ENCODE measurements at places on chromosomes 1 and 21. TPM values are rescaled to one million over a fixed set of nuclear protein-coding genes. Genes with fewer than 3 reads are reported as not detected.

- no peak for DNase-seq
These were observed 5.7 kb upstream of the RIPK4 start for GRCh38 chr21:41772351-41773080.

DNA sequence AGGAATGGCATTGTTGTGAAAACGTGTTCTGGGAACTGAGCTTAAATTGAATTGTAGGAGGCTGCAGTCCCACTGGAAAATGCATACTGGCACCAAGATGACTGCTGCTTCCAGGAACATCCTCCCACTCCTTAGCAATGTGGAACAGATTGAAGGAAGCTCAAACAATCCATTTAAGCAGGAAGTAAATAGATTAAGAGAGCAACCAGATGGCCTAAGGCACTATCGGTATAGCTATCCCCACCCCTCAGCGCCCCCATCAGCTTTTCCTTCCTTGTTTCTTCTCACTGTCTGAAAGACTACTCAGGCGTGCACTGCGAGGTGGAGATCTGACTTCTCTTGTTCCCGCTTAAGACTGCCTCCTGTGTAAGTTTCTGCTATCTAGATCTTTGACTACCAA lies 4.0 kb upstream of the IFI16 start:
- DNase-seq, result peak; percentile 47

- no peak for DNase-seq
These were observed 504.1 kb upstream of the PKN2 start for GRCh38 chr1:88179943-88180342.

- no peak for DNase-seq
These were observed 500.0 kb downstream of the AGBL4 start for GRCh38 chr1:49523764-49524163.

GRCh38 chr1:114610546-114611245 lies 29.3 kb upstream of the BCAS2 start:
- DNase-seq, result no peak

UBASH3A gene
- not detected for polyA plus RNA-seq

DNA sequence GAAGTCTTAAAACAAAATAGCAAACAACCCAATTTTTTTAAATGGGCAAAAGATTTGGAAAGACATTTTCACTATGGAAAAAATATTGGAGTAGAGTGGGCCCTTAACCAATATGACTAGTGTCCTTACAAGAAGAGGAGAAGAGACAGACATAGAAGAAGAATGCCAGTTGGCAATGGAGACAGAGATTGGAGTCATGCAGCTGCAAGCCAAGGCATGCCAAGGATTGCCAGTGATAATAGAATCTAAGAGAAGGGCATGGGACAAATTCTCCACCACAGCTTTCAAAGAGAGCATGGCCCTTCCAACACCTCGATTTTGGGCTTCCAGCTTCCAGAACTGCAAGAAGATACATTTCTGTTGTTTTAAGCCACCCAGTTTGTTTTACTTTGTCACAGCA lies 92.7 kb downstream of the RGS2 start:
- DNase-seq, result no peak

OR2M3 gene
- not detected for polyA plus RNA-seq

DNA sequence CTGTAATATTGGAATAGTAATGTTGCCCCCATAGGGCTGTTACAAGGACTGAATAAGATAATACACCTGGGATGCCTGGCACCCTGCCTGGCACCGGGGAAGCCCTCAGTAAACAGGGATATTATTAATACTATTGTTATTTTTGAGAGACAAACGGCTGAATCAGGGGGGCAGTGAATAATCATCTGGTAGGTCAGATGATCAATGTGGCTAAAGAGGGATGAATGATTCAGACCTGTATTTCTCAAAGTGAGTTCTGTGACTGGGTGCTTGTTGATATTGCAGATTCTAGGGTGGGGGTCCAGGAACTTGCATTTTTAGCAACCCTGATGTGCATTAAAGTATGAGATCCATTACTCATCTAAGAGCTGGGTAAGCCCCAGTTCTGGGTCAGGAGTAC lies 46.2 kb upstream of the BCL10 start:
- DNase-seq, result no peak

DNA sequence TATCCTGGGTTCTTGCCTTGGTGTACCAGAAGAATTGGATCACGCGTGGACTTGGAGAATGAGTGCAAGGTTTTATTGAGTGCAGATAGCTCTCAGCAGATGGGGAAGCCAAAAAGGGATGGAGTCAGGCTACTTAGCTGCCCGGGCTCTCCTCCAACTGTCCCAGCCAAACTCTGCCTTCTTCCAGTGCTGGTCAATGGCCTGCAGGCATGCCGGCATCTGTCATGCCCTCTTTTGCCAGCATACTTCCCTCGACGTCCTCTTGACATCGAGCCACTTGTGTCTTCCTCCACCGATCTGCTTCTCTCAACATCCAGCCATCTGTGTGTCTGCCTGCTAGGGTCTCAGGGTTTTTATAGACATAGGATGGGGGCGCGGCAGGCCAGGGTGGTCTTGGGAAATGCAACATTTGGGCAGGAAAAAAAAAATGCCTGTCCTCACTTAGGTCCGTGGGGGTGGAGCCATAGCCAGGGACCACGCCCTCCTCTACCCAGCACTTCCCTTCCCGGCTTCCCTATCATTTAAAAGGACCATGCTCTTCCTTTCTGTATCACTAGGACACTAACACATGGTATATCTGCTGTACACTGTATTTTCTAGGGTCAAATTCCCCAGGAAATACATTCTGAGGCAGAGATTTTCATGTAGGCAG lies 47.0 kb upstream of the BCAR3 start:
- DNase-seq, result no peak

DNA sequence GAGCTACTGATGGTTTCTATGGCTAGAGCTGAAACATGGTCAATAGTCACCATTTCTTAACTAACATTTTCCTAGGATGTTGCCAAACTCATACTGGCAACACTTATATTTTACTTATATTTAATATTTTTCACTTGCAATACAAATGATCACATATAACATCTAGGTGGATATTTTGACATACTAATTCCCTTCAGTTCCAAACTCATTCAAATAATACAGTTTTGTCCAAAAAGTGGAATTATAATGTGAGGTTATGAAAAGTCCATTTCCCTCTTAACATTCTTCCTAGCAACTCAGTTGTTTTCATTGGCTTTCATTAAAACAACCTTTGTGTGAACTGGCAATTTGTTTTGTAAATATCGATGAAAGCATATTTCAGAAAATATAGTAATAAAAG lies 16.0 kb downstream of the SPAG17 start:
- DNase-seq, result no peak

- no peak for DNase-seq
These were observed 423.9 kb downstream of the PTBP2 start for GRCh38 chr1:97145321-97145956.

DNA sequence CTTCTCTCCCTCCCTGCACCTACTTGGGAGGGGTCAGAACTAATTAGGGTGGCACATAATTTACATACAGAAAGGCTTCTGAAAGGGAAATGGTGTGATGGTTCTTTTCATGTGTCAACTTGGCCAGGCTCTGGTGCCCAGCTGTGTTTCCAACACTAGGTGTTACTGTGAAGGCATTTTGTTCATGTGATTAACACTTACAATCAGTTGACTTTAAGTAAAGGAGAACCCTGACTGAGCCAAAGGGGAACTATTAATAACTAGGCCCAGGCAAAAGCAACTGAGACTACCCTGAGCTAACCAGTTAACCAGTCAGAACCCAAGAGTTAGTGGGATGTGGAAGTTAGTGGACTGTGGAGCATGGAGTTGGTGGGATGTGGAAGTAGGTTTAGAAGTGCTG lies 114.9 kb downstream of the SEC16B start:
- no peak for DNase-seq

TXLNA gene
- polyA plus RNA-seq, result 31.3 TPM

- DNase-seq, result no peak
These were observed 9.7 kb downstream of the KLHDC8A start for GRCh38 chr1:205346956-205347574.

- DNase-seq, result no peak
These were observed at the start of gene BATF3 for GRCh38 chr1:212699625-212700222. Gene BATF3 (minus strand): TSS chr1:212699840. CDS start chr1:212699762, 78 bp downstream.

DNA sequence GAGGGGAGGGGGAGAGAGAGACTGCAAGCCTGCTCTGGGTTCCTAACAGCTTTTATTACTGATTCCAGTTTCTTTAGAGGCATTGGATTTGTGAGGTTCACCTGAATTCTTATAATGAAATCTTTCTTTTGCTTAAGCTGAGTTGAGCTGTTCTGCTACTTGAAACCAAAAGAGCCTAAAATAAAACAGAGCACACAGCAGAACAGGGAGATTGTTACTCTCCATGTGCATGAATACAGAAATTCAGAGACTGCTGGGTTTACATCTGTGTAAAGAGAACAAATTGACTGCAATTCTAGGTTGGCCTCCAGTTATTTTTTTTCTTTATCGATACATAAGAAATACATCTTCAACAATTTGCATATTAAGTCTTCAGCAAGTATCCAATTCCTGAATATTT lies 168.8 kb upstream of the NRIP1 start:
- DNase-seq, result no peak

- DNase-seq, result peak; percentile 94
These were observed 37.4 kb upstream of the WASF2 start for GRCh38 chr1:27527223-27527889.

DNA sequence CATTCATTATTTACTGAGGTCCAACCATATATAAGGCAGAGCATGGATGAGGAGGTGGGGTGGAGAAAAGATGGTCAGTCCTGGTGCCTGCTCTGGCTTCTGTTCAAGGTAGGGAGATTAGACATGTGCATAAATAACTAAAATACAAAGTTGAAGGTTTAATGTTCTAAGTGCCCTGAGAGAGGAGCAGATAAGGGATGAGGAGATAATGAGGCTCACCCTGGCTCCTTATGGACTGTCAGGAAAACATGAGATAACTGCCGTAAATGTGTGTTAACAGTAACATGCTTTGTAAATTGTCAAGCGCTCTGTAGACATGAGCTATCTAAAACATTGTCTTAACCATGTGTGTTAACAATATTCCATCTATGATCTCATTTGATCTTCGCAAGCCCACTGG lies 474.6 kb upstream of the USP24 start:
- DNase-seq, result no peak

HSD3B2 gene
- not detected for polyA plus RNA-seq

OR6K3 gene
- polyA plus RNA-seq, result not detected

DNA sequence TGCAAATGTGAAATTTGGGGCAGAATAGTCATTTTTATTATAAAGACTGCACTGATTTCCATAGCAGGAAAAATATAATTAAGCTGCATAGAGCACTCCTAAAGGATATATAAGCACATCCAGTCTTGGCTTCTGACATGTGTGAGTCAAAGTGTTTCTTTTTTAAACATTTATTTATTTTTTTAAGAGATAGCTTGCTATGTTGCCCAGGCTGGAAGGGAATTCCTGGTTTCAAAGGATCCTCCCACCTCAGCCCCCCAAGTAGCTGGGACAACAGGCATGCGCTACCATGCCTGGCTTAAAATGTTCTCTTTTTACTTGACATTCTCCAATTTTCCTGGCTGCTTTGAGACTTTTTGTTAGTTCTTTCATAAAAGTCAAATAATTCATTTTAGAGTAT lies 126.1 kb downstream of the HMCN1 start:
- DNase-seq, result no peak

ITLN1 gene
- polyA plus RNA-seq, result not detected

DNA sequence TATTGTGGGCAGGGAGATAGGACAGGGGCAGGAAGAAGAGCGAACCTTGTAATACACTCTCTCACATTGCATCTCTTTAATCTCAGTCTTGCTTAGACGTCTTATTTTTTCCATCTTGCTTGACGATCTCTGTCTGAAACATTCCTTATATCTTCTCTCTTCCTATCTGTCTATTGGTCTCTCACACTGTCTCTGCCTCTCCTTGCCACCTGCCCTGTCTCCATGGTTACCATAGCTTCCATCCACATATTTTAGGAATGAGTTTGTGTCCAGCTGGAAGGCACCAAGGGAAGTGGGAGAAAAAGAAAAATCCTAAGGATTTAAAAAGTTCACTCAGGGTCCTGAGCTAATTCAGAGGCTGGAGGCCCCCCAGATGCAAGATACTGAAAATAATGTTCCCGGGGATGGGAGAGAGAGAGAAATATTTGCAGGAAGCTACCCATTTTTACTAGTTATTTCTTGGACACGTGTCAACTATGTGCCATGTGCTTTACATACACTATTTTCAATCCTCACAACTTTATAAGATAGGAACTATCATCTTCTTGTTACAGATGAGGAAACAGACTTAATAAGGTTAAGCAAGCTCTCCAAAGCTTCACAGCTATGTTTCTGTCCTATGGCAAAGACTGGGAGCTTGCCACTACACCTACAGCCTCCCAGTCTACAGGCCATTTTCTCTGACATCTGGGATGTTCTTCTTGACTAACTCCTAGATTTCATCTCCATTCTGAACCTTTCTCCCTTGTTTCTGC lies 933 bp downstream of the ANKRD34A start:
- DNase-seq, result no peak

DNA sequence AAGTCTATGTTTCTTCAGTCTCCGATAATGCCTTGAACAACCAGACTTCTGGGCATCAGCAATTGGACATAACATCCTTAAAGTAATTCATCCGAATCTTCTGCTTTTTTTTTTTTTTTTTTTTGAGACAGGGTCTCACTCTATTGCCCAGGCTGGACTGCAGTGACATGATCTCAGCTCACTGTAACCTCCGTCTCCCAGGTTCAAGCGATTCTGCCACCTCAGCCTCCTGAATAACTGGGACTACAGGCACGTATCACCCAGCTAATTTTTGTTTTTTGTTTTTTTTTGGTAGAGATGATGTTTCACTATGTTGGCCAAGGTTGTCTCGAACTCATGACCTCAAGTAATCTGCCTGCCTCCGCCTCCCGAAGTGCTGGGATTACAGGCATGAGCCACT lies 23.9 kb upstream of the CFAP126 start:
- no peak for DNase-seq

C1QA gene
- polyA plus RNA-seq, result not detected

DNA sequence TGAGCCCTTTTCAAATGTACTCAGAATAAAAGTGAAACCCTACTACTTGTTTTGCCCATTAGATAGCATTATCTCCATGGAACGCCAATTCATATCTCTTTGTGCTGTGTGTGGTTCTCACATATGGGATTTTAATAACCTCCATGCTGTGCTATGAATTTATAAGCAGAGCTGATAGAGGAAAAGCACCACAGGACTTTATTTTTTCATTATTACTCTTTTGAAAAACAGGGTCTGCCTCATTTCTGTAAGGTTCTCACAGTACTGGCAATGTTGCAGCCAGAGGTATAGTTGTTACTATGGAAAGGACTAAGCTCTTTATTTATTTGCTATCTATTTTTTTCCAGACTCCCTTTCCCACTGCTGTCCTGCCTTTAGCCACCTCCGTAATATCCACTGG lies 313.7 kb downstream of the ST6GALNAC3 start:
- DNase-seq, result no peak

GRCh38 chr1:230105754-230106625 lies 39.0 kb downstream of the GALNT2 start:
- DNase-seq, result no peak

GRCh38 chr1:173024543-173024942 lies 26.2 kb downstream of the TNFSF18 start:
- no peak for DNase-seq

Measured in H1 (cell line).